ENCODE measurements at places on chromosomes 2 and 18. TPM values are rescaled to one million over a fixed set of nuclear protein-coding genes. Genes with fewer than 3 reads are reported as not detected.
A peak's percentile ranks its signal among the peaks of the same experiment; 100 is the strongest.

DNA sequence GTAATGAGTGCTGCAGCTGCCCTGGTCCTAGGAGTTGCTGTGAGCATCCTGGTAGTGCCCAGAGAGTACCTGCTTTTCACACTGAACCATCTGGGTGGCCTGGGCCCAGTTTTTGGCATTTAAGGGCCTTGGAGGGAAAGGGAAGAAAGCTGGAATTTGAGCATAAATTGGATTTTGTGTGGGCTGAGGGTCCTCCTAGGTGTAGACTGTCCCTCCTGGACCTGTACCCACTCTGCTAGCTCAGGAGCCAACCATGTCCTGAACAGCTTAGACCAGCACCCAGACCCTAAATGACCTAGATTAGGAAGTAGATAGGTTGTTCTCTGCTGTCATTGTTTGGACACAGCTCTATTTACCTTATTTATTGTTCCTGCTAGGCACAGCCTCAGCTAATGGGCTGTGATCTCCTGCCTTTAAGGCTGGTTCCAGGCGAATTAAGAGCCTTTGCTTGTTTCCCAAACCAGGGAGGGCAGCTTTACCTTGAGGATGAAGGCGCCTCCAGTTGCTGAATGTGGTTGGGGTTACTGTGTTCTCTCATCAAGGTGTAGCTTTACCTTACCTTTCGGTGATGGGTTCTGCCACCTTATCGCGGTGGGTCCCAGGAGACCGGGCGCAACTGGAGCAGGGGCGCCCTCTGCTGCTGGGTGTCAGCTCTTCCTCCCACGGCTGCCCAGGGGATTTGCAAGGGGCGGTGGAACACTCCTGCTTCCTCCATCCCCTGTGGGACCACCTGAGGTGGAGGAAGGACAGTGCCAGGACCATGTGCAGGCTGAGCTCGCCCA, 34.4 kb downstream of the ITGA6 start:
- H3K36me3 ChIP-seq: no peaks in the 10 kb centered on the region
- DNase-seq: peak; percentile 59
- H3K27ac ChIP-seq: no peak overlapping the region

DNA sequence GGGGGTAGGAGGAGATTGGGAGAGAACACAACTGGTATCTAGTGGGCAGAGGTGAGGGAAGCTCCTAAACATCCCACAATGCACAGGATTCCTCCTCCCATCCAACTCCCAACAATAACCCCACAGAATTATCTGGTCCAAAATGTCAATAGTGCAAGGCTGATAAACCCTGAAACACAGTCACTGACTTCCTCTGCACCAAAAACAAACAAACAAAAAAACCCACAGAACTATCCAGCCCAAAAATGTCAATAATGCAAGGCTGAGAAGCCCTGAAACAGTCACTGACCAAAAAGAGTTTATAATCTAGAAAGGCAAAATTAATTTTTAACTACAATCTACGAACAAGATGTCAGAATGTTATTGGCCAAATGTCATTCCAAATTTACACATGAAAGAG, 9.8 kb downstream of the TMX3 start:
- H3K4me1 ChIP-seq: peaks cover 5% of the 10 kb centered on the region
- DNase-seq: no peak
- no peak overlapping the region for H3K27ac ChIP-seq

DNA sequence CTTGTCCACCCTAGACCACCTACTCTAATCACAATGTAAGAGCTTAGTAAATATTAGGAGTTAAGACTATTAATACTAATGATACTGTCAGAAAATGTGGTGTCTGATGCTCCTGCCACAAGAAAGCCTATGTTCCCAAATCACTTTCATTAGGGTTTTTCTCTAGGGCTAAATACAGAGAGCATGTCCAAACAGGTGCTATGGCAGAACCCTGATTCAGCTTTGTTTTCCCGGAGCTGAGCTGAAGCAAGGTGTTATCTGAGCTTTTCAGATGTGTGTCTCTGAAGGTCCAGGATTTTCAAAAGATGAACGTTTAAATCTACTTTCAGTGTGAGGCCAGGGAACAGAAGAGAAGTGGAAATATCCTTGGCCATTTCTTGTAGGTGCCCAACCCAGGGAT, 40.6 kb downstream of the CPO start:
- H3K4me3 ChIP-seq: no peak overlapping the region
- H3K4me1 ChIP-seq: no peaks in the 10 kb centered on the region

- no peaks in the 10 kb centered on the region for H3K36me3 ChIP-seq
- H3K4me1 ChIP-seq: peaks cover 8% of the 10 kb centered on the region
- peaks cover 10% of the 10 kb centered on the region for H3K27me3 ChIP-seq
Observed at GRCh38 chr2:86398500-86399474, 42.4 kb upstream of the KDM3A start.

GRCh38 chr2:159185401-159186130, 100.9 kb downstream of the WDSUB1 start:
- no peaks in the 10 kb centered on the region for H3K36me3 ChIP-seq
- H3K4me1 ChIP-seq: peaks cover 12% of the 10 kb centered on the region
- DNase-seq: no peak
- H3K27ac ChIP-seq: no peak overlapping the region

- H3K27me3 ChIP-seq: no peaks in the 10 kb centered on the region
- H3K36me3 ChIP-seq: no peaks in the 10 kb centered on the region
- no peak for DNase-seq
- H3K4me1 ChIP-seq: no peaks in the 10 kb centered on the region
- H3K4me3 ChIP-seq: no peak overlapping the region
Observed at GRCh38 chr2:121197369-121198091, 87.5 kb downstream of the TFCP2L1 start.

DNA sequence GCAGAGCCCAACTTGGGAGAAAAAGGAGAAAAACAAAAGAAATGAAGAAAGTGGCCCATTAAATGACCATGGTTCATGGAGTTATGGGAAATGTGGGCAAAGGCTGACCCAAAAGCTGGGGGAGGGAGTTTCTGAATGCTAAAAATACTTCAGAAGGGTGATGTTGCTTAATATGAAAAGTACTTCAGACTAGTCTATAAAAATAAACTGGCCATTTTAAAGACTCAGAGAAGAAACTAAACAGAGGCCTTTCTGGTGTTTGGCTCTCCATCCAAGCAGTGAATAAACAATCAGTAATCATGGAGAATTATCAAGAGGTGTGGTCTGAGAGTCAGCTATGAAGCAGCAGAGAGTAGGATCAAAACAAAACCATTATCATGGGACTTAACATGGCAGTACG, 160.8 kb upstream of the MAPRE2 start:
- peaks cover 3% of the 10 kb centered on the region for H3K27me3 ChIP-seq
- no peak overlapping the region for H3K4me3 ChIP-seq
- DNase-seq: no peak
- H3K36me3 ChIP-seq: no peaks in the 10 kb centered on the region
- H3K4me1 ChIP-seq: no peaks in the 10 kb centered on the region
- H3K27ac ChIP-seq: no peak overlapping the region

- H3K36me3 ChIP-seq: no peaks in the 10 kb centered on the region
- H3K4me1 ChIP-seq: no peaks in the 10 kb centered on the region
- no peaks in the 10 kb centered on the region for H3K27me3 ChIP-seq
- H3K27ac ChIP-seq: no peak overlapping the region
- no peak for DNase-seq
- no peak overlapping the region for H3K4me3 ChIP-seq
Observed at GRCh38 chr18:60196836-60197606, 175.6 kb downstream of the MC4R start.

DNA sequence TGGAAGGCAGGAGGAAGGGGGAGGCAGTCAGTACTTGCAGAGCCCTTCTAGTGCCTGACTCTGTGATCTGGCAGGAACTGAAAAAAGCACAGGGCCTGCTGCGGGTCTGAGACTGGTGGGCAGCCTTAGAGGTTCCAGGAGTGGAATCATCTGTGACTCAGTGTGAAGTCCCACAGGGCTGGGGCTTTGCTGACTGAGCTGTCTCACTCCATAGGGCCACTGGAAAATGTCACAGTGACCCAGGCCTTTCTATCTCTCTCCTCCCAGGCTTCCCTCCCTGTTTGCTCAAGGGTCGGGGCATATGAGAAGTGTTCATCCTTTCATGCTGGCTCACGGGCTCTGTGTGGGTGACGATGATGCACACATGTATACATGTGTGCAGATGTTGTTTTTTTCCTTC, 47.1 kb upstream of the ZFP36L2 start:
- no peaks in the 10 kb centered on the region for H3K4me1 ChIP-seq
- H3K4me3 ChIP-seq: no peak overlapping the region
- peaks cover 78% of the 10 kb centered on the region for H3K36me3 ChIP-seq
- no peaks in the 10 kb centered on the region for H3K27me3 ChIP-seq
- no peak for DNase-seq

DNA sequence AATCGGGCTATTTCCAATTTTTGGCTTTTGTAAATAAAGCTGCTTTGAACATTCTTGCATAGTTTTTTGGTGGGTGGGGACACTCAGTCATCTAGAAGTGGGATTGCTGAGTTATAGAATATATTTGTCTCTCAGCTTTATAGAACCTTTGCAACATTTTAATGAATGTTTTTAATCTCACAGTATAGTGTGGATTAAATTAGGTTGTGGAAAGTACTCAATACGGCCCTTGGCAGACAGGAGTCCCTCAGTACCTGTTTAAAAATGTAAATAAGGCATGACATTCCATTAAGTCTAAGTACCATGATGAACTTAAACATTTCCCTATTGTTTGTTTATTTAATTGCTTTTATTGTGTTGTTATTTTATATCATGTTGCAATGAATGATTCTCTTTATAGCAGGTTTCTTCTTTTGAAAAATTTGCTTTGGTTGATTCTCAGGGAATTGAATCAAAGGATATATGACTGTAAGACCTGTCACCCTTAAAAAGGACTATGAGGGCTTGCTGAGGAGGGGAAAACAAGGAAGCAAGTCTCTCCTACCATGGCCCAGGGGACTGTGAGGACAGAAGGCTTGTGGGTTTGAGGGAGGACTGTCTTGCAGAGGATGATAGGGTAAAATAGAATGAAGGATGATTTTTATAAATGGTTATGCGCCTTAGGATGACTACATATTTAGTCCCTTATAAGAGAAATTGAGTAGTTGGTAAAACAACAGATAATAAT, 165.1 kb downstream of the RPIA start:
- no peaks in the 10 kb centered on the region for H3K27me3 ChIP-seq
- H3K36me3 ChIP-seq: peaks cover 63% of the 10 kb centered on the region
- peaks cover 65% of the 10 kb centered on the region for H3K4me1 ChIP-seq
- peak overlapping the region; percentile 97 for H3K4me3 ChIP-seq

DNA sequence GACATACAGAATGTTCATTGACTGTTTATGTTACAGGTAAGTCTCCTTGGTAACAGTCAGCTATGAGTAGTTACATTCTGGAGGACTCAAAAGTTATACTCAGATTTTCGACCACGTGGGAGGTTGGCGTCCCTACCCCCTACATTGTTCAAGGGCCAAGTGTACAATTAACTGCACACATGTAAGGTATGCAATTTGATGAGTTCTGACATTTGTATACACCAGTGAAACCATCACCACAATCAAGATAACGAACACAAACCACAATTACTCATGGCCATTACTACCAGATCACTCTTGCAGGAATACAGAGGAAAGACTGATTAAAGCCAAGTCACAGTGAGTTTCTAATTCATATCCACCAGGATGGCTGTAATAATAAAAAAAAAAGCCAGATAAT, 39.6 kb upstream of the LDLRAD4 start:
- DNase-seq: no peak
- no peak overlapping the region for H3K4me3 ChIP-seq
- H3K27me3 ChIP-seq: peaks cover 7% of the 10 kb centered on the region

DNA sequence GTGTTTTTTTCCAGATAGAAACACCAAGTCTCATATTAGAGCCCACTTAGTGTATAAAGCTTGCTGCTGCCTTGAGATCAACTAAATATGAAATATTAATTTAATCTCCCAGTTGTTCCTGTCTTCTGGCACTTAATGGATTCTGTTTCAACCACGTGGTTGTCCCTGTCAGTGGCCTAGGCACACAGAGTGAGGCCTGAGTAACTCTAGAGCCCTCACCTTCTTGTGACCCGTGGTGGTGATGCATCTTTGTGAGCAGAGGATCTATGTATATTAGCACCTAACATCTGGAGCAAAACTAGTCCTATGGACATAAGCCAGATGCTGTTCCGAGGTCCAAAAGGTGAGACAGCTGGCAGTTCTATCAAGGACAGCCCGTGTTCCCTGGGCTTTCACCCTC, 74.8 kb downstream of the FEZ2 start:
- no peaks in the 10 kb centered on the region for H3K4me1 ChIP-seq
- H3K36me3 ChIP-seq: peaks cover 9% of the 10 kb centered on the region
- no peak overlapping the region for H3K4me3 ChIP-seq
- no peak for DNase-seq
- H3K27me3 ChIP-seq: no peaks in the 10 kb centered on the region

DNA sequence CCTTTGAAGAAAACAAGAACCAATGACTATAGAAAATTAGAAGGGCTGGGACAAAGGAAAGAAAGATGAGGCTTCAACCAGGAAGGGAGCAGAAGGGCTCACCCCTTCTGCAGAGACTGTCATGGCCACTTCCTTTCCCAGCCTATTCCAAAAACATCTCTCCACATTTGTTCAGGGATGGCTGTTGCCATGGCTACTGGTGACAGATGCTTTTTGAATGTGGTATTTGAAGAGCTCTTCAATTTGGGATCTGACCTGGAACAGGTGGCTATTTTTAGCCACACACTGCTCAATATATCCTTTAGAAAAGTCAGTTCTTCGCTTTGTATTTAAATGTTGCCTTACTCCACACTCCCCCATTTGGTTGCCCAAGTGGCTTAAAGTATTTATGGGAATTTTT, 64.1 kb upstream of the LCLAT1 start:
- no peaks in the 10 kb centered on the region for H3K4me1 ChIP-seq
- no peak for DNase-seq
- no peak overlapping the region for H3K27ac ChIP-seq
- peaks cover 5% of the 10 kb centered on the region for H3K27me3 ChIP-seq
- no peaks in the 10 kb centered on the region for H3K36me3 ChIP-seq

- H3K27ac ChIP-seq: no peak overlapping the region
- H3K36me3 ChIP-seq: no peaks in the 10 kb centered on the region
- DNase-seq: no peak
- H3K4me1 ChIP-seq: no peaks in the 10 kb centered on the region
Observed at GRCh38 chr2:103155308-103155707, 393.5 kb downstream of the TMEM182 start.

The CPS1 gene
- 0.20 TPM for total RNA-seq

The AQP12B gene
- not detected for total RNA-seq

The TUBB8B gene
- total RNA-seq: not detected

The IAH1 gene
- total RNA-seq: 47.1 TPM

The NLRC4 gene
- total RNA-seq: 0.98 TPM

The FHOD3 gene
- total RNA-seq: not detected
